ENCODE measurements at places on chromosomes 4 and X.

DNA sequence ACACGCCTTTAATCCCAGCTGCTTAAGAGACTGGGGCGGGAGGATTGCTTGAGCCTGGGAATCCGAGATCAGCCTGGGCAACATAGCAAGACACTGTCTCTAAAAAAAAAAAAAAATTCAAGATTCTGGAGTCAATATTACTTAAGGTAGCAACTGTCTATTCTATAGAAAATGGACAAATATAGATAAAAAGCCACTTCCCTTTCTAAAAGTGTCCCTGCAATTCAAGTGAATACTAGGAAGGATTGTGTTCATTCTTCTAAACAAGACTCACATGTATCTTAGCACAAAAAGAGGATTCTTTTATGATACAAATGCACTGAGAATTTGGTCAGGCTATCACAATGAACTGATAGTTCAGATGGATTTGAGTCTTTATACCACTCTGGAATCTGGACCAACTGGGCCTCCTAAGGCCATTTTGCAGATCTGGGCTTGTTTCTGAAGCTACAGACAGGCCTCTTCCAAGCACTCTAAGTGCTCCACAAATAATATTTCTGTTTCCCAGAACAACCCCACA, 7.0 kb downstream of the PKD2 start:
- no peak for DNase-seq

DNA sequence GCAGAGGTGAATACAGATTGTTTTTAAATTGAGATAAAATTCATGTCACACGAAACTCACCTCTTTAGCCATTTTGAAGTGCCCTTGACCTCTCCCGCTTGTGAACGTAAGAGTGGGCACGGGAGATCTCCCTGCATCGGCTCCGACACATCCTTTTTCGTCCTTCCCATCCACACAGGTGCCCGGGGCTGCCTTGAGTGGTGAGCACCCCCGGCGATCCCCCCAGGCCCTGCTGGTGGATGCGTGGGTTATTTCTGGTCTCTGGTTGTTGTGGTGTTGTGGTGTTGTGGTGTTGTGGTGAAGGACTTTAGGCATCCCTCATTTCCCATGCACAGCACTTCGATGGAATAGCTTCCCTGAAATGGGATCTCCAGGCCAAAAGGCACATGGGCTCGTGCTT, 46.1 kb downstream of the PSAPL1 start:
- DNase-seq, result no peak

DNA sequence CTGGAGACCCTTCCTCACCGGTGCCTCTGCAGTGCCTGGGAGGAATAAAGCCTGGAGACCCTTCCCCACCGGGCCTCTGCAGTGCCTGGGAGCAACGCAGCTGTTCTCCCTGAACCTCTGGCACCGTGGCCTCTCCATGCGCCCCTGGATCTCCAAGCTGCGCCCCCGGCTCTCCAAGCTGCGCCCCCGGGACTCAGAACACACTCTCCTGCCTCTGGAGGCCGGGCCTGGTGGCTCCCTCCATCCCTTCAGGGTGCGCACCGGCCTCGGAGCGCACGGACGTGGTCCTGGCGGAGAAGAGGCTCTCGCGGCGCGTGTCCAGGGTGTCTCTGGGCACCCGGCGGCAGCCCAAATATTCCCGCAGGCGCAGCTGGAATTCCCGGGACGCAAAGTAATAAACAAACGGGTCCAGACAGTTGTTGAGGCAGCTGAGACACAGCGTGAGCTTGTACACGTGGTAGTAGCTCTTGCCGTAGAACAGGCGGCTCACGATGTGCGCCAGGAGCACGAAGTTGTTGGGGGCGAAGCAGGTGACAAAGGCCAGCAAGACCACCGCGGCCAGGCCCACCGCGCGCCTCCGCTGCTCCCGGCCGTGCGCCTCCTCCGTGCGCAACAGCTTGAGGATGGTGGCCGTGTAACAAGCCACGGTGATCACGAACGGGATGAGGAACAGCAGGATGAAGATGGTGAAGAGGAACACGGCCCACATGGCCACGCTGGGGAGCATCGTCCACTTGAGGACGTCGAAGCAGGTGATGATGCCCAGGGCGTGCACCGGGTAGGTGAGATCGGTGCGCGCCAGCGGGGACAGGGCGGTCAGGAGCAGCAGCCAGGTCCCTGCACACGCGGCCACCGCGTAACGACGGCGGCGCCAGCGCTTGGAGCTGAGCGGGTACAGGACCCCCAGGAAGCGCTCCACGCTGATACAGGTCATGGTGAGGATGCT, 12.8 kb upstream of the ASMTL start:
- no peak for DNase-seq

DNA sequence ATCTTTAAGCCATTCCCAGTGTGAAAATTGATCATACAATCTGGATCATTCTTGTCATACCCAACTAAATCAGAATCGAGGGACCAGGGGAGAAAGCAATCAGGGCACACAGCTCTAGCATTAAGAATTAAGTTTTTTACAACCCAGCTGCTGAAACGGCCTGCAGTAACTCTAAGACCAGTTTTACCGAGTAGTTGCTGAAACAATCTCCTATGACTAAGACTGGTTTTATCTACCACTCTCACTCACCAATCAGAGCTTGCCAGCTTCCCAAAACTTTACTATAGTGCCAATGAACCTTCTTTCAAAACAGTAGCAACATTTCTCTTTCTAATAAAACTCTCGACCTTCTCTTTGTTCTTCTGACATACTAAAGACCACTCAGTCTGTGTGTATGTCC, 2.8 kb upstream of the SAP30 start:
- no peak for DNase-seq

DNA sequence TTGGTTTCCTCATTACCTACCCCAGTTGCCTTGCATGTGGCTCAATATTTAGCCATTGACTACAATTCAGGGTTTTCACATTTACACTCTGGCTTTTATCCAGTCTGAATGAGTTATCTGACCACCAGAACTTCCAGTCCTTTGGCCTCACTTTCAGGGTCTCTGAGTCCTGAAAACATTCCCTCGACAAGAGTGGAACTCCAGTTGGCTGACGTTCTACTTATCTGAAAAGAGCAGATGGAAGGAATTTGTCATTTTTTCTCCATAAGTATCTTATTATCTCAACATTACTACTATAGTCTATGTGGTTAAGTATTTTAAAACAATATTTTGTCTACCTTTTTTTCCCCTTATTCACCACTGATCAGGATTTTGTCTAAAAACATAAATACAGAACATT, 5.2 kb upstream of the CASP6 start:
- no peak for DNase-seq

- DNase-seq, result no peak
Observed at GRCh38 chr4:38284294-38285030, 324.3 kb downstream of the PTTG2 start.

DNA sequence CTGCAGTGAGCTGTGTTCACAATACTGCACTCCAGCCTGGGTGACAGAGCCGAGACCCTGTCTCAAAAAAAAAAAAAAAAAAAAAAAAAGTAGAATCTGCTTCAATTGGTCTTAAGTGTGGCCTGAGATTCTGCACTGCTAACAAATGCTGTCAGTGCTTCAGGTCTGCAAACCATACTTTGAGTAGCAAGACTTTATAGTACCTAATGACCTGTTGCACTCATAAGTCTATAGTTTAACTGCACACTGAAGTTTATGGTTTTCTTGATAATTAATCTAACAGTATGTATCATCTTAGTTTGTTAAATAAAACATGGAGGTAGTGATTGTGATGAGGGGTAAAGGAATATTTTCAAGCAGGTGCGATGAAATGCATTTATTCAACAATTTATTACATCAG, 135.6 kb downstream of the STAG2 start:
- no peak for DNase-seq

DNA sequence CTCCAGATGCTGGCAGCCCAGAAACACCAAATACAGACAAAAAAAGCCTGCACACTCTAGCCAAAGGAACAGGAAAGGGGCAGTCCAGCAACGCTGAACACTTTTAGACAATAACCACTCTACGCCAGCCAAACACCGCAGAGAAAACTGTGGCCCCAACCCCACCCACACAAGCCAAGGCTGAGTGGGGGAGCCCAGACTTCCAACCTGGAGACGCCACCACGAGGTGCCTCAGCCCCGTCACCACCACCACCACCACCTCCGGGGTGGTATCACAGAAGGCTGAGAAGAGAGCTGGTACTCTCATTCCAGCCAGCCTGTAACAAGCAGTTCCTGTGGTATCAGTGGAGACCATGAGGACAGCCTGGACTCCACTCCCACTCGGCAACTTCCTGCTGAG, 22.8 kb downstream of the MEPE start:
- no peak for DNase-seq

- no peak for DNase-seq
Observed at GRCh38 chr4:113358784-113359183, 309.3 kb downstream of the ANK2 start.

- DNase-seq, result no peak
Observed at GRCh38 chr4:147340111-147340510, 140.8 kb upstream of the EDNRA start.

DNA sequence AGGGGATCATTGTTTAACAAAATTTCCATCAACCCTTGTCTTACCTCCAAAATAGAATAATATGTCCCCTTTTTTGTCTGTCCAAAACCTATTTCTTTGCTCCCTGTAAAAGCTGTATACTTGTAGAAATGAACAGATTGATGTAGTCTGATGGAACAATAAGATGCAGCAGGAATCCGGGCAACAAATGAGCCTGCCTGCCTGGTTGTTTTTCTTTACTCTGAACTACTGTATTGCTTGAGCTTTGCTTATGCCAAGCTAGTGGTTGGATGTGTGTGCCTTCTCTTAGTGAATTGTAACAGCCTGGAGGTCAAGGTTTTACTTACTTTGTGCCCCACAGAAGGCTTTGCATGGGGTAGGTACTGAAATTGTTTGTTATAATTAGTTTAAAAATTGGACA, 116.2 kb upstream of the TLL1 start:
- DNase-seq, result no peak

DNA sequence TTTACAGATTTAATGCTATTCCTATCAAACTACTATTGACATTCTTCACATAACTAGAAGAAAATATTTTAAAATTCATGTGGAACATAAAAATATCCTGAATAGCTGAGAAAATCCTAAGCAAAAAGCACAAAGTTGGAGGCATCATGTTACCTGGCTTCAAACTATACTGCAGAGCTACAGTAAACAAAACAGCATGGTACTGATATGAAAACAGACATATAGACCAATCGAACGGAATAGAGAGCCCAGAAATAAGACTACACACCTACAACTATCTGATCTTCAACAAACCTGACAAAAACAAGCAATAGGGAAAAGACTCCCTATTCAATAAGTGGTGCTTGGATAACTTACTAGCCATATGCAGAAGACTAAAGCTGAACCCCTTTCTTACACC, 273.4 kb upstream of the GRIA3 start:
- DNase-seq, result no peak

- no peak for DNase-seq
Observed at GRCh38 chrX:20432746-20433387, 166.2 kb upstream of the RPS6KA3 start.

- no peak for DNase-seq
Observed at GRCh38 chrX:2548711-2549423, 48.1 kb upstream of the DHRSX start.

- no peak for DNase-seq
Observed at GRCh38 chr4:144611850-144612249, 34.1 kb upstream of the HHIP start.

- DNase-seq, result no peak
Observed at GRCh38 chr4:20687864-20688263, 12.4 kb upstream of the PACRGL start.

DNA sequence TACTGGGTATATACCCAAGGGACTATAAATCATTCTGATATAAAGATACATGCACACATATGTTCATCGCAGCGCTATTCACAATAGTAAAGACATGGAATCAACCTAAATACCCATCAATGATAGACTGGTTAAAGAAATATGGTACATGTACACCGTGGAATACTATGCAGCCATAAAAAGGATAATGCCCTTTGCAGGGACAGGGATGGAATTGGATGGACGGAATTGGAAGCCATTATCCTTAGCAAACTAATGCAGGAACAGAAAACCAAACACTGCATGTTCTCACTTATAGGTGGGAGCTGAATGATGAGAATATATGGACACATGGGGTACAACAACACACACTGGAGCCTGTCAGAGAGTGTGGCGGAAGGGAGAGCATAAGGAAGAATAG, 55.9 kb downstream of the DCK start:
- no peak for DNase-seq

DNA sequence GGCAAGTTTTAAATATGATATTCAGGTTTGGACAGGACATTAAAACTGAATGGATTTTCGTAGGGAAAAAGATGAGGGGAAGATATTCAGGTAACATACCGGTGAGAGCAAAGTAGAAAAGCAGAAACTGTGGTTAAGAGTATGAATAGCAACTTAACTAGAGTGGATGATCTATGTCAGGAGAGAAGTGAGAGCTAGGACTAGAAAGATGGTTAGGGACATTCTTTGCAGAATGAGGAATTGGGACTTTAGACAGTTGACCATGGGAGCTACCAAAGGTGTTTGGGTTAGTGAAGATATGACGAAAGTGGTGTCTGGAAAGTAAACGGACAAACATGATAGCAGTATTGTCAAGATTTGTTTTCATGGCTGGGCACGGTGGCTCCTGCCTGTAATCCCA, 45.2 kb downstream of the ANXA5 start:
- no peak for DNase-seq

DNA sequence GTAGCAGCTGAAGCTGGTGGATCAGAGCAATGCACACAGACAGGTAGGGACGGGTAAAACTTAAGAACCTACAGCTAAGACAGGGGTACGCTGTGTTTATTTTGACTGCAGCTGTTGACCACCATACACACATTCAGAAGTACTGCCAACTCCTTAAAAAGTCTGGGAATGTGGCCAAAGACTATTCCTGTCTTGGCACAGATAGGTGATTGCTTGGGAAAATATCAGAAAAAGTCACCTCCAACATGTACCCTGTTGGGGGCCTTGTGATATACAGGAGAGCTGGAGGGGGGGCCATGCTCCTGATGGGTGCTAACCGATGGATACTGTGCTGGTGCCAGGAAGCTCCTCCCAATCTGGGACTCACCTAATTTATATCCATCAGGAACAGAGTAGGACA, 121.2 kb downstream of the VCX2 start:
- no peak for DNase-seq

DNA sequence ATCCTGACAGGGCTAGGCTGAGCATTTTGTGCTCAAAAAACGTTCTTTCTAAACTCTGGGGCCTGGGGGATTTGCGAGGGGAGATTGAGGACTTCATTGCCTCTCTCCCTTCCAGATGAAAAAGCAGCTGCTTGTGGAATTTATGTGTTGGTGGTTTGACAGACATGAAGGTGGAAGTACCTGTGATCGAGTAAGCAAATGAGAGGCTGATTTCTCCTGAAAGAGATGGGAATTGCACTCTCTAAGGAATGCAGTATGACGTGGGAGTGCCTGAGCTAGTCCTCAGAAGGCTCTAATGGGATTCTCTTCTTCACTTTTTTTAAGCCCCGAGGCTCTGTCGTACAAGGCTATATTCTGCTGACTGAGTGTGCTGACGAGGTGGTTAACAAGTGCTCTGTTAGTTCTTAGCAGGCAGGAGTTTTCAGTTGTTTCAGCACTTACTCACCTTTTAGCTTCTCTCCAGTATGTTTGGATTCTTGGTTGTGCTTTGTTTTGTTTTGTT, 426.8 kb upstream of the CNKSR2 start:
- DNase-seq, result no peak

DNA sequence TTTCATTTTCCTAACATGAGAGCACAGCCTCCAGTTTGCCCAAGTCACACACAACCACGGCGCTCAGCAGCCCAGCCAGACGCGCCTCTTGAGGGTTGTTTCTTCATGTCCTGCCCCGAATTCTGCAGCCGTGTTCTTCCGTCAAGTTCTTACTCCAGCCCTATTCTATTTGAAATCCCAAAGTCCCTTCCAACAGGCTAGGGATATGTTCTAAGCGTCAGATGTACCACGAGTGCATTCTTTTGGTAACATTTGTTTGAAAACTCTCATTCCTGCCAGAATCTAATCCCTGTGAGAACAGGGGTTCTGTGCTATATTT, 23.1 kb downstream of the ACSL1 start:
- no peak for DNase-seq

Data from stimulated activated CD4-positive, alpha-beta T cell treated with anti-CD3 and anti-CD28 coated beads, Interleukin-12 subunit alpha, Interleukin-12 subunit beta, amount 100 ng/mL, for 4 hours (primary cell).